NCI-H748 treated with DMSO at 0.1 percent for 48 hours (cell line): ENCODE measurements at places on chromosomes 7 and 10.

DNA sequence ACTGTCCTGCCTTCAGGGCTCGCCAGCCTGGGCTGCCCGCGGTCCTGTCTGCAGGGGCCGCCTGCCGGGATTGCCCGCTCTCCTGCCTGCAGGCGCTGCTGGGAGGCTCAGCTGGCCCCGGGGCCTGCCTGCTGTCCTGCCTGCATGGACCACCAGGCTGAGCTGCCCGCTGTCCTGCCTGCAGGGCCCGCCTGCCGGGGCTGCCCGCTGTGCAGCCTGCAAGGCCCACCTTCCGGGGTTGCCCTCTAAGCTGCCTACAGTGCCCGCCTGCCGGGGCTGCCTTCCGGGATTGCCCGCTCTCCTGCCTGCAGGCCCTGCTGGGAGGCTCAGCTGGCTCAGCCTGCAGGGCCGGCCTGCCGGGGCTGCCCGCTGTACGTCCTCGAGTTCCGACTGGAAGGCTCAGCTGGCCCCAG is 164.4 kb downstream of the GLRX3 start:
- no peak for DNase-seq

DNA sequence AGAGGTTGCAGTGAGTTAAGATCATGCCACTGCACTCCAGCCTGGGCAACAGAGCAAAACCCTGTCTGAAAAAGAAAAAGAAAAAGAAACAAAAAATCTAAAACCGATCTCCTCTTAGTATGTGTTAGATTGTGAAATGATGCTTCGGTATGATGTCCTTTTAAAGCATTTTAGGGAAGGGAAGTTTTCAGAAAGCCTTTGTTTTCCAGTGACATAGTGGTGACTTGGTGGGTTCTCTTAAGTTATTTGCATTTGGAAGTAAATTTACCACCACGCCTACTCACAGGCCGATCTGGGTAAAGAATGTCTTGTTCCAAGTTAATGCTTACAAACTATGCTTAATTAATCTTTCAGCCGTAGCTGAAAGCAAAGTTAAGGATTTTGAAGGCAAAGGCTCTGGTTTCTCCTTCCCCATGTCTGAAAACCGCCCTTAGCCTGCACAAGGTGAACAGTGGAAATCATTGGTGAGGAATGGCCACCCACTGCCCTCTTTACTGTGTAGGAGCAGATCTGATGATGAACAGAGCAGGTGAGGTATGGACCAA is 10.7 kb downstream of the MTURN start:
- DNase-seq, result no peak

DNA sequence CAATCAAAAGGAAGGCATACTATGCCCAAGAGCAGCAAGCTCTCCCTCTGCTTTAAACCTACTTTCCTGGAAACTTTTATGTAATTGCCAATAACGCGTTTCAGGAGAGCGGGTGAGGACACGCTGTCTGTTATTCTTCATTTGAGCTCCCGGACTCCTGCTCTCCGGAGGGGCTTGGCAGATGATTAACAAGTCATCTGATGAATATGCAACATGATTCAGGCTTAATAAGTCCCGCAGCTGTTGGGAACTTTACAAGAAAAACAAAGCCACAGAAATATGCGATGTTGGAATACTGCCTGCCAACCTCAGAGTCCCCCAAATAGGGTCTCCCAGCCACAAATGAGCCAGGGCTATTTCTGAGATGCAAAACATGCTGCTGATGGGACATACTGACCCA is 348.0 kb downstream of the GPAM start:
- DNase-seq, result no peak

GRCh38 chr7:144691240-144691639 is 144.6 kb downstream of the TPK1 start:
- no peak for DNase-seq

DNA sequence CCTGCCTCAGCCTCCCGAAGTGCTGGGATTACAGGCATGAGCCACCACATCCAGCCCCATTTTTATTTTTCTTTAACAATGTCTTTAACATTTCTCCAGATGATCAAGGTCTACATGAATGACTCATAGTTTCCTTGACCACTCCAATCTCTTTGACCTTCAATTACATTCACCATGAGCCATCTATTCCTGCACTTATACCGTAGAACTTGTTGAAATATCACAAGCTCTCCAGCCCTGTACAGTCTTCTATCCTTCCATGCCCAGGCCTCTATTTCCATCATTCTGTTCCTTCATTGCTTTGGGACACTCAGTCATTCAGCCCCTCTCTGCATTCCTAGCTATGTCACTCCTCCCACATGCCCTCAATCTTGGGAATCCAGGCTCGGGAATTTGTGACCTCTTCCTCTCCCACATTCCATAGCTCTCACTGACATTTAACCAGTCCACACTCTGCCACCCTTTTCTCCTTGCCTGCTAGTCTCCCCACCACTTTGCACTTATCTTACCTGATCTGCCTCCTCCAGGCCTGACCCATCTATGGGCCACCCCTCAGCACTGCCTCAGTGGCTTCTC is 151.8 kb upstream of the STK17A start:
- no peak for DNase-seq

- no peak for DNase-seq
Measured at GRCh38 chr7:37916673-37917660, at the start of gene SFRP4. Gene SFRP4 (minus strand): TSS chr7:37916817. CDS start chr7:37916537, 280 bp downstream.
